ENCODE measurements at places on chromosomes 2 and 18.

DNA sequence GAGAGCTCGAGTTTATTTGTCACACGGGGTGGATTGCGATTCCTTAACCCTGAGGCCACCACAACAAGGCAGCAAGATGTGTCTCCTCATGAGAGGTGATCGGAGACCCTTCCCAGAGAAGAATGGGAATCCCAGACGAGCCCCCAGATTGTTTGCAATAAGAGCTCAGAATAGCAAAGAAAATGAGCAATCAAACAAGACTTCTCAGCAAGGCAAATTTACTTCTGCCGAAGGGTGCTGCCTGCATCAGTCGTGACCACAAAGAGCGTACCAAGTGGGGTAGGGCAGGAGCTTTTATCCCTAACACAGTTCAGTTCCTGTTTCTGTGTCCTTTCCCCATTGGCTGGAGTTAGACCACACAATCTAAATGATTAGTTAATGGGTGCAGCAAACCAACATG is 237.5 kb upstream of the SYT4 start:
- DNase-seq = no peak

DNA sequence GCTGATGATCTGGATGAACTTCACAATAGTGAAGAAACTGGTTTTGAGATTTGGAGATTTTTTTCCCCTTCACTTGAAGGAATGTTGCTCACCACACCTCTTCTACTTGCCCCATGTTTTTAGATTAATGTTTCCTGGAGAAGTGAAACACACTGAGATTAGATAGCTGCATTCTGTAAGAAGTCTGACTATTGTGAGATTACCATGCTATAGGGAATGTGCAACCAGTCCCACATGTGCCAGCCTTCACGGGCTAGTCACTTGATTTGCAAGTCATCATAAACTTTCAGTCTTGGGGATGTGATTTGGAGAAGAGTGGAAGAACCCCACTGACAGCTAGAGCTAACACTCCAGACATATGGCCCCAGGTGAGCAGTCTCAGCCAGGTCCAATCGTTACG is 7.4 kb upstream of the CCNYL1 start:
- no peak for DNase-seq

GRCh38 chr2:239033801-239034560 is 186.1 kb downstream of the TWIST2 start:
- DNase-seq = no peak

- DNase-seq = peak; percentile 49
Measured at GRCh38 chr2:146457221-146457620, 1387.6 kb upstream of the ACVR2A start.

DNA sequence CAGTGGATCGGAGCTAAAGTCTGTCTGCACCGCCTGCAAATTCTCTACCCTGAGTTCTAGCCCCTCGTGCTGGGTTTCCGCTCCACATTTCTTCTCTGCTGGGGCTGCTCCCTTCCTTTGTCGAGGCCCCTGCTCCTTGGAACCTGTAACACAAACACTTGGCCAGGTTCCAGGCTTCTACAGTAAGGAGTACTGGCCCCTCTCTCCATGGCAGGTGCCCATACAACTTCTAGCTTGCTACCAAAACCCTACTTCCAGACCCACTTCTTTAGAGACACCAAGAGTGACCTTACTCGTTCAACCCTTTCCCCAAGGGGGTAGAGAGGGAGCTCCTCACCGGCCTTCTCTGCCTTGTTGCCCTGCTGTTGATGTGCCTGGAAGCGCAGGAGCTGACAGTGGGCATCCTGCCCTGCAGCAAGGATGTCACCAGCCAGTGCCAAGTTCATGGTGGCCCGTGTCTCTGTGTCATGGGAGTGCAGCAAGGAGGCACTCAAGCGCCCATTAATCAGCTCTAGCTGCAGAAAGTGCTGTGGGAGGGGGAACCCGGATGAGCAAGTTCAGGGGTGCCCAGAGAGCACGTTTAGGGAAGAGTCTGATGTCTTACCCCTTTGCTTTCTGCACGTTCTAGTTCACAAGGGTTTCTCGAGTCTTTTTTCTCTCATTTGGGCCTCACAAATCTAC is 1.1 kb downstream of the PREB start:
- peak; percentile 13 for DNase-seq

DNA sequence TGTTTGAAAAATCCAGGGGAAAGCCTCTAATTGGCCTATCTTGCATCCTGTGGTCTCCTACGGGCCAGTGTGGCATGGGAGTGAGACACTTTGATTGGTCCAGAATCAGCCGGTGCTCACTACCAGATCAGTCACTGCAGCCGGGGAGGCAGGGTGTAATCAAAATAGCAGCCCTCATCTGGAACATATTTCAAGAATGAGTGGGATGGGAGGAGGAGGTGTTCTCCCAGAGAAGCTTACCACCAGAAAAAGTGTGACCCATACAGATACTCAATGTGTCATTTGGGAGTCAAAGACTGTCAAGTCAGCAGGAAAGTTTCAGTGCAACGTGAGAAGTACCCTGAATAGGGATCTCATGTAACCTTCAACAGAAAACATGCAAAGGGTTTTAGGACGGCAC is 393.9 kb upstream of the SLC14A2 start:
- DNase-seq = peak; percentile 94

DNA sequence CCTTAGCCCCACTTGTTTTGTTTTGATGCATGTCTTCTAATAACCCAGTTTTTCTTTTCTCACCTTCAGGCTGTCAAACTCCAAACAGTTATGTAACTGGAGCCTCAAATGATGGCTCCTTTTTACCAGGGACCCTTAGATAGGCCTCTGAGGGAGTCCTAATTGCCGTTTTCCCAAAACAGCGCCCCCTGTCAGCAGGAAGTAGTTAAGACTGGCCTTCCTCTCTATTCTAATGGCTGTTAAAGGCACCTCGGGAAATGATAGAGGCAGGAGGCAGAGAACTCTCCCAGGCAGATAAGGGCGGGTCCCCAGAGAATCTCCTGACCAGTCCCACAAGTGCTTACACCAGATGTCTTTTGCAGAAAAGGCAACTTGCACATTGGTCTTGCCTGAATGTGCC is 123.2 kb downstream of the KCNS3 start:
- no peak for DNase-seq

GRCh38 chr2:120381192-120381591 is 35.3 kb downstream of the INHBB start:
- no peak for DNase-seq

- DNase-seq = no peak
Measured at GRCh38 chr2:46498681-46499080, 19.3 kb downstream of the TMEM247 start.

GRCh38 chr2:30522421-30522820 is 75.4 kb downstream of the LCLAT1 start:
- no peak for DNase-seq
